ENCODE measurements at places on chromosomes 11 and 22. TPM values are rescaled to one million over a fixed set of nuclear protein-coding genes. Genes with fewer than 3 reads are reported as not detected.

LMO2 gene
- 1.1 TPM for total RNA-seq

SYT12 gene
- total RNA-seq: 0.53 TPM

CTTN gene
- 233 TPM for total RNA-seq

DGAT2 gene
- total RNA-seq: 2.3 TPM

SCUBE2 gene
- 1.3 TPM for total RNA-seq

TRAF6 gene
- total RNA-seq: 6.8 TPM

MFRP gene
- not detected for total RNA-seq

UBE2L6 gene
- 47.7 TPM for total RNA-seq

SLC17A6 gene
- not detected for total RNA-seq

EIF3M gene
- total RNA-seq: 548 TPM

Data from hair follicular keratinocyte (primary cell).